Osteoblast (primary cell): ENCODE measurements at places on chromosomes 16 and 17.
A peak's percentile ranks its signal among the peaks of the same experiment; 100 is the strongest.

DNA sequence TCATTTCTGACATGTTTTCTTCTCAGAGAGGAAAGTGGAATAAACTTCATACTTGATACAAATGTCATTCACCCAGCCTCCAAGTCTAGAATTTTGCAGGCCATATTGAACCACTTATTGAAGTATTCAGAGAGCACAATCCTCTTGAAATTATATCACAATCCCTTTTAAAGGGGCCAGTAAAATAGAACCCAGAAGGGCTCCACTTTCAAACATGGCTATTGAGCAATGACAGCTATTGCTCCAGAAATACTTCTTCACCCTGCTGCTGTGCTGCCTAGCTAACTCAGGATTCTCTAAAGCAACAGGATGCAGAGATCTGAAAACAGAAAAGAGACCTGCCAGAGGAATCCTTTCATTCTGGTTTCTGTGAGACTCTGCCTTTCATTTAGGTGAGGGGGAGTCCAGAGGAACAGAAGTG is 275.0 kb upstream of the CDH5 start:
- H3K4me1 ChIP-seq, result peaks cover 25% of the 10 kb centered on the region
- DNase-seq, result no peak
- no peak overlapping the region for H3K4me3 ChIP-seq
- H3K27ac ChIP-seq, result no peak overlapping the region
- H3K27me3 ChIP-seq, result no peaks in the 10 kb centered on the region

DNA sequence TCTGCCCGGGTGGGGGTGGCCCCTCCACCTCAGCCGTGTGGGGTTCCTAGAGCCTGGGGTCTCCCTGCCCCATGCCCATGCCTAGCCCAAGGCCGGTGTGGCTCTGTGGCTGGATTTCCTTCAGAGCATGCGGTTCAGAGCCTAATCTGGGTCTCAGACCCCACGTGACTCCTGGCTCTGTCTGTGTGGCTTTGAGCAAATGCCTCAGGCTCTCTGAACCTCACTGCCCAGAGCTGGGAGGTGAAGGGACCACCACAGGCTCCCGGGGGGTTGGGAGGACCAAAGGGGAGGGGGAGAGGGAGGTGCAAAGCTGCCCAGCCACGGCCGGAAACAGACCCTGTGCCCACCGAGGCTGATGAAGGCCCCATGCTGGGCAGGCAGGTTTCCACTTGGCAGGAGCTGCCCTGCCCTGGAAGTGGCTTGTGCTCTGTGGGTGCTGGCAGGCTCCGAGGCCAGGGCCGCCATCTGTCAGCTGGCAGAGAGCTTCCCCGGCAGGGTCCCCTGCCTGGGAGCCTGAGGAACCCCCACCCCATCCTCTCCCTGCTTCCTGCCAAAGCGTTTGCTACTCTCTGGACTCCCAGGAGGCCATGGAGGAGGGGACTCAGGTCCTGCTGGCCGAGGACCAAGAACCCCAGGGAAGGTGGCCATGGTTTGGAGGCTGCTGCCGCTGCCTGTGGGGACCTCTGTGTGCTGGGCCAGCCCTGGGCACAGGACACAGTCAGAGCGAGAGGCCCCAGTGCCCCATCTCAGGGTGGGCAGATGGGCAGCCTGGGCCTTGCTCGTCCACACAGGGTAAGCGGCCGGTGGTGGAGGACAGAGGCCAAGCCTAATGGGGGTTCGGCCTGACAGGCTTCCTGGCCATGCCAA is 4.0 kb downstream of the CDH15 start:
- peaks cover 11% of the 10 kb centered on the region for H3K4me1 ChIP-seq
- H3K27me3 ChIP-seq, result peaks cover 5% of the 10 kb centered on the region
- H3K36me3 ChIP-seq, result no peaks in the 10 kb centered on the region
- no peak overlapping the region for H3K27ac ChIP-seq

GRCh38 chr16:65657556-65657955 is 535.7 kb upstream of the CDH11 start:
- H3K27me3 ChIP-seq, result peaks cover 2% of the 10 kb centered on the region
- DNase-seq, result no peak
- H3K4me1 ChIP-seq, result peaks cover 22% of the 10 kb centered on the region
- no peaks in the 10 kb centered on the region for H3K36me3 ChIP-seq

- H3K4me3 ChIP-seq, result no peak overlapping the region
- H3K4me1 ChIP-seq, result no peaks in the 10 kb centered on the region
- no peaks in the 10 kb centered on the region for H3K27me3 ChIP-seq
- no peaks in the 10 kb centered on the region for H3K36me3 ChIP-seq
These were observed 12.5 kb downstream of the RPH3AL start for GRCh38 chr17:340074-340473.

GRCh38 chr16:90031931-90032673 is 12.8 kb upstream of the DBNDD1 start:
- peak; percentile 85 for DNase-seq
- H3K4me3 ChIP-seq, result no peak overlapping the region
- H3K27ac ChIP-seq, result no peak overlapping the region
- H3K4me1 ChIP-seq, result no peaks in the 10 kb centered on the region
- H3K27me3 ChIP-seq, result no peaks in the 10 kb centered on the region

GRCh38 chr17:43033948-43034881 is 9.2 kb downstream of the RND2 start:
- DNase-seq, result peak; percentile 72
- H3K27ac ChIP-seq, result no peak overlapping the region
- no peaks in the 10 kb centered on the region for H3K36me3 ChIP-seq
- H3K27me3 ChIP-seq, result no peaks in the 10 kb centered on the region
- no peak overlapping the region for H3K4me3 ChIP-seq

DNA sequence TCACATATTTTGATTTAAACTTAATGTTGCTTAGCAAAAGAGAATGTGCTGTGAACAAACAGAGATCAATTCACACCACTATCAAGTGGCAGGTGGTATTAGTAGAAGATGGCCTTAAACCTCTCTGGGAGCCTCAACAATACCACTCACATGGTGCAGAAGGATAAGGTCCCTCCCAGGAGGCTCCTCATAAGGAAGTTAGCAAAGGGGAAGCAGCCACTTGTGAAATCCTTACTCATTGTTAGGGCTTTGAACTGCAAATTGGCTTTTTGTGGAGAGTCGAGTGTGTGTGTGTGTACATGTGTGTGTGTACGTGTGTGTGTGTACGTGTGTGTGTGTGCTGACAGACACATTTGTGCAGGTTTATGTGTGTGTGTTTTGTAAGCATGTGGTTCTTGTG is 48.9 kb upstream of the ASIC2 start:
- H3K27me3 ChIP-seq, result no peaks in the 10 kb centered on the region
- H3K27ac ChIP-seq, result no peak overlapping the region
- DNase-seq, result no peak
